DND-41 (cell line): ENCODE measurements at places on chromosomes 6 and 20.

DNA sequence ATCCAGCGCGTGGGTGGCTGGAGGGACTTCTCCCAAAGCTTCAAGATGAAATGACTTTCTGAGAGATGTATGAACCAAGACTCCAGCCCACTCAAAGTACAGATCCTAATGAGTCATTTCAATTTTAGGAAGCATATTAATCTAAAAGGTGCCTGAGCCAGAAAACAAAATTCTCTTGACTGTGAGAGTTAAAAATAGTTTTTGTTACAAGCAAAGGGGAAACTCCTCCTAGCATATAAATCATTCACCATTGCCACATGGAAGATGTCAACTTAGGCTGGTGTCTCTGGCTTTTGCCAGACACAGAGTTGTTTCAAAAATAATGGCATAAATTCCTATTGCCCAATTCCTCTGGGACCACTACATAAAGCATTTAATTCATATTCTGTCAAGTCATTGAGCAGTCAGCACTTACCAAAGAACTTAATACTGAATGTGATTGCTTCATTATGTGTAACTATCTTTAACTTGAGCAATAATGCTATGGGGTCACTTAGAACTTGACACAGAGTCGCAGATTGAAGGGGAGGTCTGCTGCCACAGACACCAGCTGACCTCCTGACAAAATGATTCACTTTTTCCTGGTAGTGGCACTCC is 280.6 kb downstream of the SLC35F1 start:
- no peaks in the 10 kb centered on the region for H3K4me1 ChIP-seq
- H3K27ac ChIP-seq, result no peak overlapping the region
- no peaks in the 10 kb centered on the region for H3K36me3 ChIP-seq
- H3K27me3 ChIP-seq, result peaks cover 4% of the 10 kb centered on the region

DNA sequence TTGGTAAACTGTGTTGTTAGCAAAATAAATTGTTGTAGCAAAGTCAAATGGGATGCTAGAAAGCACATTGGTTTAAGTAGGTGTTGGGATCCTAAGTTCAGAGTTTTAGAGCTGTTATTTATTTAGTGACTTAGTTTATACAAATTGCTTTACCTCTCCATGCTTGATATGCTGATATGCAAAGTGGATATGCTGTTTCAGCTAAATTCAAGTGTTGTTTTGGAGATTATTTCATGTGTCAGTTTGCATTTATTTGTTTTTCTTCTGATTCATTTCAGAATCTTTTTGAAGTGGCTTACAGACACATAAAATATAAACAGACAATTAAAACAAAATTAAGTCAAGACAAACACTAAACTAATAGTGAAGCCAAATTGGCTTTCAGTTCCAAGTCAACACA is 203.5 kb downstream of the ADGRB3 start:
- H3K27ac ChIP-seq, result no peak overlapping the region
- no peaks in the 10 kb centered on the region for H3K36me3 ChIP-seq
- DNase-seq, result no peak
- no peaks in the 10 kb centered on the region for H3K27me3 ChIP-seq

DNA sequence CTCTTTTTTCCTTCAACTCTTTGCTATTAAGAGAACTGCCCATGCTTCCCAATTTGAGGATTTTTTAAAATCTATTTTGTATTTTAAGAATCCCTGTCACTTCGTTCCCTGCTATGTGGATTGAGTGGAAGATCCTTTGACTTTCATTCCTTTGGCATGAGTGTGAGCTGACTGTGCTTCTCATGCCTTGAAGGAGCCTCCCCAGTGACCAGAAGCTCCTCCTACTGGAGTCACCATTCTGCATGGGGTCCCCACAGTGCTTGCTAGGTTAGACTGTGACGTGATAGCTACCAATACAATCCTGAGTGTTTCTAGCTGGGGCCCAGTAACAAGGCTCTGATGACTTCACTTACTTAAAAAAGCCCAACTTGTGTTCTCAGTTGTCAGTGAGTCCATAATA is 104.4 kb upstream of the LAMP5 start:
- no peaks in the 10 kb centered on the region for H3K36me3 ChIP-seq
- no peak for DNase-seq
- H3K4me1 ChIP-seq, result no peaks in the 10 kb centered on the region
- H3K4me3 ChIP-seq, result no peak overlapping the region
- no peak overlapping the region for H3K27ac ChIP-seq

DNA sequence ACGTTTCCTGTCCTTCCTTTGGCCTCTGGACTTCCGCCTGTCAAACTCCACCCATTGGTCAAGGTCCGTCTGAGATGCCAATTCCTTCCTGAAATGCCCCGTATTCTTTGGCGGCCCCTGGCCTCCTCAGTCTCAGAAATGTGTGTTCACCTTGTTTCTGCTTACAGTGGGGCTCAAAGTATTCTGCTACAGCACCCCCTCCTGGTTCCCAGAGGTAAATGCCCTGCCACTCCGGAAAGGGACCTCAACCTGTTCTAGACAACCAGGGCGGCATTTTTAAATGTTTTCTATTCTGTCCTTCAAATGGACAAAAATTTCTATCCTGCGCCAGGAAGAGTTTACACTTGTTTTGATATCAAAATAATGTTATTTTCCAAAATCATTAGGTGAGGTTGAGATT is 12.1 kb upstream of the PAX1 start:
- H3K36me3 ChIP-seq, result no peaks in the 10 kb centered on the region
- no peak overlapping the region for H3K4me3 ChIP-seq
- no peak overlapping the region for H3K27ac ChIP-seq
- peak; percentile 20 for DNase-seq

GRCh38 chr6:13351271-13351670 is 22.9 kb upstream of the TBC1D7 start:
- H3K27me3 ChIP-seq, result peaks cover 3% of the 10 kb centered on the region
- H3K4me1 ChIP-seq, result peaks cover 18% of the 10 kb centered on the region
- no peaks in the 10 kb centered on the region for H3K36me3 ChIP-seq
- no peak for DNase-seq
- H3K27ac ChIP-seq, result no peak overlapping the region
- H3K4me3 ChIP-seq, result no peak overlapping the region

GRCh38 chr6:56279331-56280080 is 32.1 kb upstream of the COL21A1 start:
- H3K4me3 ChIP-seq, result no peak overlapping the region
- H3K36me3 ChIP-seq, result no peaks in the 10 kb centered on the region
- no peak overlapping the region for H3K27ac ChIP-seq
- H3K4me1 ChIP-seq, result no peaks in the 10 kb centered on the region
- DNase-seq, result no peak
- H3K27me3 ChIP-seq, result no peaks in the 10 kb centered on the region
